CD4-positive, alpha-beta memory T cell (primary cell): ENCODE measurements at places on chromosomes 16 and 17.

DNA sequence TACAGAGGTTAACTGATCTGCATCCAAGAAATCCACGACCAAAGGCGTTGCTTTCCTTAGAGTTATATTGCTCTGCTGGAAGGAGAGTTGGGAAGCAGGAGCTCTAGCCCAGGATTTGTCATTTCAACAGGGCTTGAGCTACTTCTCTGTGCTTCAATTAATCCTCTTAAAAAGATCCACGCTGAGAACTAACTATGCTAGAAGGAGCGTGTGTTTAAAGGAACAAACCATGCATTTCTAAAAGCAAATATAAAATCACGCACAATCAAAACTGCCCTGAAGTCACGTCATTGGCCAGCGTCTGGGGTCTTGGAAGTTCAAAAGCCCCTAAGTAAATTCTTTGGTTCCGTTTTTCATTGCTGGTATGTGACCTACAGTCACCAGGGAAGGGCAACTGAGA lies 1.1 kb downstream of the ARL6IP1 start:
- no peak for DNase-seq
- H3K4me1 ChIP-seq: peaks cover 50% of the 10 kb centered on the region

DNA sequence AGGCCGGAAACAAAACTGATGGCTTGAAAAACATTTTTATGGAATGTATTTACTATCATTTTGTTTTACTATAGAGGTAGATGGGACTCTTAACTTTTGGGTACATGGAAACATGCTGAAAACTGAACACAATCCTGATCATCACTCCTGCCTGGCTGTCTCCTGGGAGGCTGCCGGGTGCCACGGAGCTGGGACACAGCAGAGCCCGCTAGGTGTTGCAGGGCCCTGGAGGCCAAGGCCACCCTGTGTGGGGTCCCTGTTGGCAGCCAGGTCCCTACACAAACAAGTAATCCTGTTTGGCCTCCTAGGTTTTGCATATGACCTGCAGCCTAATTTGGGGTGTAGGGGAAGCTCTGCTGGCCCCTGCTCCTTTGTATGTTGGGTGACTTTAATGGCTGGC lies 17.5 kb downstream of the PLD6 start:
- DNase-seq: no peak
- H3K4me3 ChIP-seq: no peak overlapping the region
- H3K27me3 ChIP-seq: no peaks in the 10 kb centered on the region
- no peak overlapping the region for H3K27ac ChIP-seq
- peaks cover 8% of the 10 kb centered on the region for H3K36me3 ChIP-seq

GRCh38 chr16:12340151-12340733 lies 363.7 kb downstream of the SNX29 start:
- H3K4me1 ChIP-seq: no peaks in the 10 kb centered on the region
- H3K27me3 ChIP-seq: no peaks in the 10 kb centered on the region
- DNase-seq: no peak
- no peak overlapping the region for H3K4me3 ChIP-seq
- no peaks in the 10 kb centered on the region for H3K36me3 ChIP-seq

GRCh38 chr17:72974605-72975232 lies 117.8 kb downstream of the SLC39A11 start:
- H3K4me1 ChIP-seq: no peaks in the 10 kb centered on the region
- H3K36me3 ChIP-seq: no peaks in the 10 kb centered on the region
- H3K4me3 ChIP-seq: no peak overlapping the region

- H3K27ac ChIP-seq: peak within 1 kb of the TSS; percentile 35
- peaks cover 10% of the 10 kb centered on the region for H3K4me1 ChIP-seq
- peak; percentile 76 for DNase-seq
- no peaks in the 10 kb centered on the region for H3K36me3 ChIP-seq
- no peaks in the 10 kb centered on the region for H3K27me3 ChIP-seq
Observed at GRCh38 chr17:1179818-1180742, at the start of gene ABR. Gene ABR, minus strand, starts transcription at chr17:1179981. Its CDS starts 254 bp downstream, at chr17:1179727.

DNA sequence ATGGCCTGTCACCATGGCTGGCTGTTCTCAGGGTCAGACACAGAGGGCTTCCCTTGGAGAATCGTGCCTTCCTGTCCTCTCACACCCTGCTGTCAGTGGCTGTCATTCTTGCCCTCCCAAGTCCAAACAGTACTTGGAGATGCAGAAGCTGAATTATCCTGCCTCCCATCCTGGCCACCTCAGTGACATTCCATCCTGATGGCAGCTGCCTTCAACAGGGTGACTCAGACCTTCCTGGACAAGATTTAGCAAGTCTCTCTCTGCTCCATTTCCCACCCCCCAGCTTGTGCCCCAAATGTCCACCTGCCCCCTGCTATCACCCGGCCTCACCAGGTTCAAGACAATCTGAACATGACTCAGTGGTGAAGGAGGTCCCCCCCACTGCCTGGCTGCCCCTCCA lies 4.8 kb upstream of the KRT36 start:
- no peaks in the 10 kb centered on the region for H3K36me3 ChIP-seq
- H3K27ac ChIP-seq: no peak overlapping the region
- no peaks in the 10 kb centered on the region for H3K27me3 ChIP-seq
- DNase-seq: no peak
- no peak overlapping the region for H3K4me3 ChIP-seq

GRCh38 chr16:84382396-84382795 lies 14.1 kb downstream of the ATP2C2 start:
- no peaks in the 10 kb centered on the region for H3K4me1 ChIP-seq
- no peak overlapping the region for H3K4me3 ChIP-seq
- no peak for DNase-seq
- no peaks in the 10 kb centered on the region for H3K36me3 ChIP-seq

GRCh38 chr16:22627043-22627442 lies 116.4 kb downstream of the NPIPB5 start:
- H3K27ac ChIP-seq: no peak overlapping the region
- no peak for DNase-seq
- peaks cover 7% of the 10 kb centered on the region for H3K27me3 ChIP-seq

DNA sequence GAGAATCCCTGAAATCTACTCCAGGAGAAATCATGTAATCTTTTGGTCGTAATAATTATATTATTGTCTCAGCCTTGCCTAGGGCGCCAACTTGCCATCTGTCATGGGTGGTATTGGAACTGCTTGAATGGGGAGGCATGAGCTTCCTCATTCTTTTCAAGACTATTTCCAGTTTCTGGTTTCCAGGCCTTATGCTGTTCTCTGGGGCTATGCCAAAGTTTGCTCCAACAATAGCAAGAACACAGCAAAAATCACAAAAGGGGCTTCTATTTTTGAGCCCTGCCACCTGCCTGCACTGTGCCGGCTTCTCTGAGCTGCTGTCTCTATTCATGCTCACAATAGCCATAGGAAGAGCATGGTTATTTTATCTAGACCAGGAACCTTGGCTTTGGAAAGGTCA lies 111.7 kb downstream of the SPECC1 start:
- no peak for DNase-seq
- H3K27me3 ChIP-seq: no peaks in the 10 kb centered on the region
- no peak overlapping the region for H3K27ac ChIP-seq

GRCh38 chr17:33901085-33901484 lies 354.0 kb upstream of the CCL2 start:
- H3K36me3 ChIP-seq: no peaks in the 10 kb centered on the region
- H3K27me3 ChIP-seq: no peaks in the 10 kb centered on the region
- DNase-seq: no peak
- no peak overlapping the region for H3K27ac ChIP-seq
- H3K4me1 ChIP-seq: no peaks in the 10 kb centered on the region

GRCh38 chr16:88995746-88996535 lies 18.9 kb upstream of the CBFA2T3 start:
- H3K27ac ChIP-seq: no peak overlapping the region
- no peak overlapping the region for H3K4me3 ChIP-seq
- H3K36me3 ChIP-seq: no peaks in the 10 kb centered on the region
- no peak for DNase-seq

GRCh38 chr16:4537376-4538343 lies 913 bp downstream of the CDIP1 start:
- peaks cover 30% of the 10 kb centered on the region for H3K4me1 ChIP-seq
- H3K27ac ChIP-seq: peak overlapping the region; percentile 77
- peaks cover 2% of the 10 kb centered on the region for H3K36me3 ChIP-seq

GRCh38 chr17:7060165-7060891 lies 16.4 kb upstream of the SLC16A11 start:
- no peaks in the 10 kb centered on the region for H3K27me3 ChIP-seq
- H3K27ac ChIP-seq: no peak overlapping the region
- H3K36me3 ChIP-seq: no peaks in the 10 kb centered on the region
- no peaks in the 10 kb centered on the region for H3K4me1 ChIP-seq

DNA sequence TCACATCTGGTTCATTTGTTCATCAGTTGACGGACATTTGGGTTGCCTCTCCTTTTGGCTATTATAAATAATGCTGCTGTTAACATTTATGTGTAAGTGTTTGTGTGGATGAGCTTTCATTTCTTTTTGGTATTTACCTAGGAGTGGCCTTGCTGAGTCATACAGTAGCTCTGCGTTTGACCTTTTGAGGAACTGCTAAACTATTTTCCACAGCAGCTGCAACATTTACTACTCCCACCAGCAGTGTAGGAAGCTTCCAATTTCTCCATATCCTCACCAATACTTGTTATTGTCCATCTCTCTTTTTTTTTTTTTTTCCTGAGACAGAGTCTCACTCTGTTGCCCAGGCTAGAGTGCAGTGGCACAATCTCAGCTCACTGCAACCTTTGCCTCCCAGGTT lies 20.7 kb upstream of the PLCG2 start:
- no peaks in the 10 kb centered on the region for H3K4me1 ChIP-seq
- H3K27ac ChIP-seq: no peak overlapping the region
- DNase-seq: no peak
- H3K27me3 ChIP-seq: no peaks in the 10 kb centered on the region

DNA sequence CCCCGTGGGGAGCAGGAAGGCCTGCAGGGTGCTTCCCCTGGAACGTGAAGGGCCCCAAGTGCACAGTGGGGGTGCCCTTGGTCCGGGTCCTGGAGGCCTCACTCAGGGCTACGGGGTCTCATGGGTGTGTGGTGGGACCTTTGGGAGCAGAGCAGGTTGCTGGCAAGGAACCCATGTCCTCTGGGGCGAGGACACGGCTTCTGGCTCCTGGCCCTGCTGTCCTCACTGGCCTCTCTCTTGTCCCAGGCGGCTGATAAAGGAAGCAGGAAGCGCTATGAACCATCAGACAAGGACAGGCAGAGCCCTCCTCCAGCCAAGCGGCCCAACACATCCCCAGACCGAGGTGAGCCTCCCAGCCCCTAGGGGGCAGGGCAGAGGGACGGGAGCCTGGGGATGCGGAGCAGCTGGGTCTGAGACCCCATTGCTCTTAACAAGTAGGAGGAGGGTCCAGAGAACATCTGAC lies 9.8 kb upstream of the IL17C start:
- peaks cover 28% of the 10 kb centered on the region for H3K36me3 ChIP-seq
- no peak overlapping the region for H3K27ac ChIP-seq

GRCh38 chr16:2428051-2428783 lies 1.0 kb upstream of the CCNF start:
- peaks cover 11% of the 10 kb centered on the region for H3K36me3 ChIP-seq
- H3K27me3 ChIP-seq: no peaks in the 10 kb centered on the region
- H3K4me3 ChIP-seq: peak overlapping the region; percentile 36
- DNase-seq: no peak
- peaks cover 20% of the 10 kb centered on the region for H3K4me1 ChIP-seq
- peak overlapping the region; percentile 52 for H3K27ac ChIP-seq

- no peak overlapping the region for H3K27ac ChIP-seq
- peaks cover 15% of the 10 kb centered on the region for H3K4me1 ChIP-seq
- no peak overlapping the region for H3K4me3 ChIP-seq
- no peaks in the 10 kb centered on the region for H3K27me3 ChIP-seq
Observed at GRCh38 chr16:57981636-57982035, 10.7 kb upstream of the CNGB1 start.

- H3K27me3 ChIP-seq: no peaks in the 10 kb centered on the region
- no peak for DNase-seq
- H3K36me3 ChIP-seq: peaks cover 25% of the 10 kb centered on the region
- no peak overlapping the region for H3K4me3 ChIP-seq
- H3K4me1 ChIP-seq: peaks cover 19% of the 10 kb centered on the region
Observed at GRCh38 chr17:5511401-5512225, 25.2 kb downstream of the MIS12 start.

- H3K36me3 ChIP-seq: no peaks in the 10 kb centered on the region
- no peak overlapping the region for H3K27ac ChIP-seq
- no peaks in the 10 kb centered on the region for H3K27me3 ChIP-seq
- peaks cover 5% of the 10 kb centered on the region for H3K4me1 ChIP-seq
- no peak for DNase-seq
Observed at GRCh38 chr17:32870969-32871368, 6.0 kb downstream of the MYO1D start.

- H3K27ac ChIP-seq: no peak overlapping the region
- no peak for DNase-seq
- no peaks in the 10 kb centered on the region for H3K27me3 ChIP-seq
- H3K4me1 ChIP-seq: no peaks in the 10 kb centered on the region
- H3K4me3 ChIP-seq: no peak overlapping the region
- H3K36me3 ChIP-seq: peaks cover 46% of the 10 kb centered on the region
Observed at GRCh38 chr17:44053125-44053872, 13.2 kb downstream of the LSM12 start.

GRCh38 chr17:60563743-60564142 lies 36.2 kb upstream of the PPM1D start:
- no peaks in the 10 kb centered on the region for H3K36me3 ChIP-seq
- no peak overlapping the region for H3K27ac ChIP-seq
- H3K27me3 ChIP-seq: no peaks in the 10 kb centered on the region

DNA sequence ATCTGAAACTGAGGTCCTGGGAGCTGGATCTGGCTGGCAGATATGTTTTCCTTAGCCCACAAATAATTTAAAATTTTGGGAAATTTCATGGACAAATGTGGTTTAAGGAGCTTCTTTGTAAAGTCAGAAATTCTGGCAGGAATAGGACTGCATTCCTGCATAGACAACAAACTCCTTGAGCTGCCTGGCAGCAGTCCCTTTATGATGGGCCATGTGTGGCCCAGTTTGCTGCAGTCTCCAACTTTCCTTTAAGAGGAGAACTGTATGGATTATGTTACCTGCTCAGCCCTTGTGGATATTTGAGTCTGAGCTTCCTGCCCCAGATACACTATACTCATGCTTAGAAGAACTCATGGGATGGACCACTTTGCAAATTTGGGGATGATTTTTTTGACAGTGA lies 48.5 kb upstream of the HS3ST2 start:
- H3K27me3 ChIP-seq: no peaks in the 10 kb centered on the region
- no peak overlapping the region for H3K4me3 ChIP-seq
- no peak overlapping the region for H3K27ac ChIP-seq
- no peaks in the 10 kb centered on the region for H3K36me3 ChIP-seq
- H3K4me1 ChIP-seq: no peaks in the 10 kb centered on the region
- no peak for DNase-seq

DNA sequence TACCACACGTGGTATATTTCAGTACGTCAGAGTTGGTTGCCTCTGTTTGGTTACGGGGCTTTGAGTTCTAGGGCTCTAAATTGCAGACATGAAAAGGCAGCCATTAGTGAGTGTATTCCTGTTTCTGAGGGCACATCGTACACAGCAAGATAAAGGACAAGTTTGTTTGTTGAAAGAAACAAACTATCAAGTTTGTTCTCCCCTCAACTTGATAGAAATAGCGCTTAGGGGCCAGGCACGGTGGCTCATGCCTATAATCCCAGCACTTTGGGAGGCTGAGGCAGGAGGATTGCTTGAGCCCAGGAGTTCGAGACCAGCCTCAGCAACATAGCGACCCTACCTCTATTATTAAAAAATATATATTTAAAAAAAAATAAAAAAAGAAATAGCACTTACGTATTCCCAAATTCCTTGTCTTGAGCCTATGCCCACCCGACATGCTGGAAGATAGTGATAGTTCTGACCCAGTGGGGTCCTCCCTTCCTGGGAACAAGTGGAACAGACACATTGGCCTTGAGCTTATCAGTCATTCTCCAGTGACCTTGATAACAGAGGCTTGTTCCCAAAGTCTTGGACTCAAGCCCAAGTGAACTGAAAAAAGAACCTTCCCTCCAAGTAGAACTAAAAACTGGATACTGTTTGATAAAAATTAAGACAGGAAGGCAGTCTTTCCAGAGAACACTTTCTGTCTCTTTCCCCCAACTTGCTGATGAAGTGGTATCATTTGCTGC lies 139.9 kb upstream of the CACNG3 start:
- no peak overlapping the region for H3K27ac ChIP-seq
- DNase-seq: no peak
- no peaks in the 10 kb centered on the region for H3K27me3 ChIP-seq
- H3K4me3 ChIP-seq: no peak overlapping the region
- H3K36me3 ChIP-seq: peaks cover 15% of the 10 kb centered on the region
